A549 treated with dexamethasone at 1 μM for 4 hours (cell line): ENCODE measurements at places on chromosomes 7 and 10. TPM values are rescaled to one million over a fixed set of nuclear protein-coding genes. Genes with fewer than 3 reads are reported as not detected.

The LDB3 gene
- 0.12 to 0.29 TPM (median 0.18 TPM) in 5 replicates for total RNA-seq

The TAS2R41 gene
- total RNA-seq = not detected in 5 replicates

The AKR1D1 gene
- total RNA-seq = 0.04 to 0.08 TPM (median 0.06 TPM) in 3 of 5 replicates, not detected in the others

The OR13A1 gene
- total RNA-seq = 0.04 to 0.05 TPM in 2 of 5 replicates, not detected in the others
